ENCODE measurements at places on chromosomes 16 and 17. TPM values are rescaled to one million over a fixed set of nuclear protein-coding genes. Genes with fewer than 3 reads are reported as not detected.

DNA sequence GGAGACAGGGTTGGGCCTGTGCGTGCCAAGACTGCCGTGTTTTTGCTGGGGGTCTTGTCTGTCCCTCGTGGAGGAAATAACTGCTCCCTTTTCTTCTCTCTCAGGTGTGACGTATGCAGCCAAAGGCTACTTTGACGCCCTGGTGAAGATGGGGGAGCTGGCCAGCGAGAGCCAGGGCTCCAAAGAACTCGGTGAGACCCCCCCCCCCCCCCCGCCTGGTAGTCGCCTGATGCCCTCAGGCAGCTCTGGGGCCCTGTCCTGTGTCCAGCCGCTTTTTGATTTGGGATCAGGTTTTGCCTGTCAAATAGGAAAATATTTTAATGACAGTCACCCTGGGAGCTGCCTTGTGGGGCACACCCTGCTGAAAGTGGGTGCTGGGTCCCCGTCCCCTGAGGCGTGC is 22.8 kb downstream of the BAIAP2 start:
- DNase-seq: no peak

GRCh38 chr17:6352016-6352415 is 82.9 kb downstream of the AIPL1 start:
- no peak for DNase-seq

GRCh38 chr17:71098071-71098470 is 928.7 kb downstream of the KCNJ2 start:
- DNase-seq: no peak

DNA sequence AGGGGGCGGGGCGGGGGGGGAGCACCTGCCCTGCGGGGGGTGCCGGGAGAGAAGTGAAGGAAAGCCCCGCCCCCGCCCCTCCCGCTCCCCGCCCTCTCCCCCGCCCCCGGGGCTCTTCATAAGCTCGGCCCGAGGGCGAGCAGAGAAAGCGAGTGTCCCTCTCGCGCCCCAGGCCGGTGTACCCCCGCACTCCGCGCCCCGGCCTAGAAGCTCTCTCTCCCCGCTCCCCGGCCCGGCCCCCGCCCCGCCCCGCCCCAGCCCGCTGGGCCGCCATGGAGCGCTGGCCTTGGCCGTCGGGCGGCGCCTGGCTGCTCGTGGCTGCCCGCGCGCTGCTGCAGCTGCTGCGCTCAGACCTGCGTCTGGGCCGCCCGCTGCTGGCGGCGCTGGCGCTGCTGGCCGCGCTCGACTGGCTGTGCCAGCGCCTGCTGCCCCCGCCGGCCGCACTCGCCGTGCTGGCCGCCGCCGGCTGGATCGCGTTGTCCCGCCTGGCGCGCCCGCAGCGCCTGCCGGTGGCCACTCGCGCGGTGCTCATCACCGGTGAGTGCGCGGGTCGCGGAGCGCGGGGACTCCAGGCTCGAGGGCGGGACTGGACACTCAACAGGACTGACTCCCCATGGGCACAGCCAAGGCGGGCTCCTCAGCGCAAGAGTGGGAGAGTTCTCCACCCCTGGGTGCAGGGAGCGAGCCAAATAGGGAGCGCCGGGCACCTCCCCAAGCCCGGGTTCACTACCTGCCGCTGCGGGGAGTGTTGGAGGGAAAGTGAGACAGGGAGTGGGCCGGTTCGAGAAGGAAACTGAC is at the start of gene HSD11B2:
TSS of gene HSD11B2 (plus strand) at position 145 of the 798 bp plus-strand sequence. CDS start at position 273, 128 bp downstream.
- DNase-seq: peak; percentile 16

- no peak for DNase-seq
These were observed 139.7 kb downstream of the SLC39A11 start for GRCh38 chr17:72952641-72953315.

DNA sequence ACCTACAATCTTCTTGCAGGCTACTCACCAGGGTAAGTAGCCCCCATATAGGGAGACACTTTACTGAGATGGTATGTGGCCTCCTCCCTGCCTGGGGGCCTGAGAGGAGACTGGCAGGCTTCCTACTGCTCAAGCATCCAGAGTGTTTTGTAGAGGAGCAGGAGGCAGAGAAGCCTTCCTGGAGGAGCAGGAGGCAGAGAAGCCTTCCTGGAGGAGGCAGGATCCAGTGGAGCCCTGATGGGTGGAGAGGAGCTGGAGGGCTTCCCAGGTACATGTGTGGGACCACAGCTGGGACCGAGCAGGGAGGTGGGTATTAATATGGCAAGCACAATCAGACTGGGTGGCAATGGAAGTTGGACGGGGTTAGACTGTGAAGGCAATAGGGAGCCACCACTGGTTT is 2.1 kb upstream of the ADGRG5 start:
- no peak for DNase-seq

DNA sequence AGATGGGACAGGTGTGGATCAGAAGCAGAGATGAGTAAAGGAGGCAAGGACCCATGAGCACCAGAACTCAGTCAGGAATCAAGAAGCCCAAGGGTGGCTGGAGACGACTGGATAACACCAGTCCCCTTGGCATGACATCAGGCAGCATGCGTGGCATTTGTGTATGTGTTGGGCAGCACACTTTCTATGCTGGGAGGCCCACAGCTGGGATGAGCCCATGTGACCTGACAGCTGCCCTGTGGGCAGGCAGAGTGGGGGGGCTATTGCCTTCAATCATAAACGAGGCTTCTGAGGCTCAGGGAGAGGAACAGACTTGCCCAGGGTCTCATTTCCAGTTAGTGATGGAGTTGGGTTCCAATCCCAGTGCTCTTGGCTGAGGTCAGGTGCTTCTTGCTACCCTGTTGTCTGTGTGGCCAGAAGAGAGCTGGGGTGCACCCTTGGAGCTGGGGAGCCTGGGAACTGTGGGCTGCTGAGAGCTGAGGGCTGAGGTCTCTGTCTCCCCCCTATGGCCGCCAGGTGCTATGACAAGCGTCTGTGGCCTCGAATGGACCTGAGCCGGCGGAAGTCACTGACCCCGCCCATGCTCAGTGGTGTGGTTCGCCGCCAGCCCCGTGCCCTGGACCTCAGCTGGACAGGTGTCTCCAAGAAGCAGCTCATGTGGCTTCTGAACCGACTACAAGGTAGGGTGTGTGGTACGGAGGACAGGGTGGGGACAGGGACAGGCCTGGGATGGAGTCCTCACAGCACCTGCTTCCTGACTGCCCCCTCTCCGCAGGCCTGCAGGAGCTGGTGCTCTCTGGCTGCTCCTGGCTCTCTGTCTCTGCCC is 7.1 kb upstream of the ORAI3 start:
- DNase-seq: peak; percentile 74

GRCh38 chr16:66103211-66103610 is 263.3 kb upstream of the CDH5 start:
- no peak for DNase-seq

HOXB1 gene
- total RNA-seq: not detected

DNA sequence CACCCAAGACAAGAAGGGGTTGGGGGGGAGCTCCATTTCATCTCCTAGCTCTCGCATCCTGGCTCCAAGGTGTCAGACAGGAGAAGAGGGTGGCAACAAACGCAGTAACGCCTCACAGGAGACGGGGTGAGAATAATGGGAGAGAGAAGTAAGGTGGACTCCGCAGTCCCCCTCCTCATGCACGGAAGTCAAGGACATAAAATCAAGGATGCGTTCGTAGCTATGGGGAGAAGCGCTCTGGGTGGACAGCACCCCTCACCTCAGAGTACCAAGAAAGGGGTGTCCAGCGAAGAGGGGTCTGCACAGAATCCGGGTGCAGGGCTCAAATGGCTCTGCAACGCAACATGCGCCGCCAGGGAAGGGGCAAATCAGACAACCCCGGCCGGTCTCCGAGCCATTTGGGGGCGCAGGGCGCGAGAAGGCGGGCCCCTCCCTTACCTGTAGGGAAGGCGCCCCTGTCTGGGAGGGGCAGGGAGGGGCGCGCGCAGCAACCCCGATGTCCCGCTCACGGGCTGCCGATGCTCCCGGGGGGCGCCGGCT is 555 bp downstream of the HDAC5 start:
- peak; percentile 40 for DNase-seq

ADAT1 gene
- total RNA-seq: 66.1 TPM

- DNase-seq: no peak
These were observed 504.9 kb upstream of the HSBP1 start for GRCh38 chr16:83302853-83303252.

DNA sequence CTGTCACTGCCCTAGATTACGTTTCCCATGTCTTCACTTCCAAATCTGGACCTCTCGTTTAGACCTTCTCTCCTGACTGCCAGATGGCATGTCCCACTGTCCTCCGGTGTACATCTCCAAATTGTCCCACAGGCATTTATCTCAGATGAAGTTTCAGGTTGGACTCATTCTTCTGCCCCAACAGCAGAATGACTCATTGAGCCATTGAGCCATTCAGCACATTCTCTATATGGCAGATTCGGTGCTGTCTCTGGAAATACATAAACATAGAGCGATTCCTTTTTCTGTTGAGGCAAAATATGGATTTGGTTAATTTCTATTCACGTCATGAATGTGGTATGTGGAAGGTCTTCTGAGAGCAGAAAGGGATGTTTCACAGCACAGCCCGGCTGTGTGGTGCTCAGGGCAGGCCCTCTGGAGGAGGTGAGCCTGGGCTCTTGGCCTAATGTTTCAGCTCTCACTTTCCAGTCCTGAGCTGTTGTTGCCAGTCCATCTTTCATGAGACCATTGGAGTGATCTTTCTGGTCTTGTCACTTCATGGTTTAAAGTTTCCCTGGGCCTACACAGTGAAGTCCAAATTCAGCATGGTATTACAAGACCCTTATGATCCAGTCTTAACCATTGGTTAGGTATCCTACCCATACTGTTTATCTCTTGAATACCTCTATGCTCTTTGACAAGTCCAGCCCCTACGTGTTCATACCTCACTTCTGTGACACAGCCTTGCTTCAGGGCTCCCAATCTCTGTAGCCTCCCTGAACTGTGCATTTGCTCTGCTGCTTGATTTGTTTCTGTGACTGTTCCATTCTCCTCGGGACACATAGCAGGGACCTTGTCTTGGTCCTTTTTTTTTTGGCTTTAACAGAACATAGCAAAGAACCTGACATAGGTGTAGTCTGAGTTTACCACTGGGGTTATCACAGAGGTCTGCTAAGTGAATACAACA is 15.9 kb downstream of the HAPSTR1 start:
- no peak for DNase-seq

DNA sequence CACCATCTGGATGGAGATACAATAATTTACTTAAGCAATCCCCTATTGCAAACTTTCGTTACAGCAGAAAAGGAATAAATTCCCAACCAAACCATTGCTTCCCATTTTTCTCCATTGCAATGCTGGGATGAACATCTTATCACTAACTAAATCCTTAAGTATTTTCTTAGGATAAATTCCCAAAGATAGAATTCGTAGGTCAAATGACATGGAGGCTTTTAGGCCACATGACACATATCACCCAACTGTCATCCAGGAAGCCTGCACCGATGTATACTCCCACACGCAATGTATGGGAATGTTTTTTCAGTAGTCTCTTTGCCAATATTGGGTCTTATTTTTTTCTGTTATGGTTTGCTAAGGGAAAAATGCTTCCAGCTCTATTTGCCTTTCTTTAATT is 1.6 kb upstream of the TLCD2 start:
- DNase-seq: no peak

CLEC3A gene
- total RNA-seq: not detected

GRCh38 chr17:35847006-35847405 is 21.7 kb downstream of the HEATR9 start:
- no peak for DNase-seq

Data from activated CD4-positive, alpha-beta T cell treated with anti-CD3 and anti-CD28 coated beads, Interleukin-2, amount 10 ng/mL, durations not matched to agents 7 days and 5 days (primary cell).